Effector CD4-positive, alpha-beta T cell (primary cell): ENCODE measurements at places on chromosomes 6 and 20.

DNA sequence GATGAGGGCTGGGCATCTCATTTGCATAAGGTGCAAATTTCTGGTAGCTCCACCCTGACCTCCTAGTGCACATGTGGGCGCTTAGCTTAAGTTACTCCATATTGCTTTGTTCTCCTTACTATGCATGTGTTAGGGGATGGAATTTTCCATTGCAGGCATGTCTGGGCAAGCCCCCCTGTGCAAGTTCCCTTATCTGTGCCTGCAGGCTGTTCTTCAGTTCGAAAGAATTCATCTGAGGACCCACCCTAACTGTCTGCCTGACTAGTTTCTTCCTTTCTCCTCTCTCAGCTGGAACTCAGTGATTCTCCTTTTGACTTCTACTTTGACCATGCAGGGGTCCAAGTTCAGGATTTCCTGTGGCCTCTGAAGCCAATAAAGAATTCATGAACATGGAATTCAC, 30.2 kb downstream of the CCDC170 start:
- no peak for DNase-seq

GRCh38 chr6:138104618-138105213, 2.5 kb downstream of the PERP start:
- DNase-seq, result no peak

- no peak for DNase-seq
These were observed 705.4 kb downstream of the MAFB start for GRCh38 chr20:39983655-39984054.

DNA sequence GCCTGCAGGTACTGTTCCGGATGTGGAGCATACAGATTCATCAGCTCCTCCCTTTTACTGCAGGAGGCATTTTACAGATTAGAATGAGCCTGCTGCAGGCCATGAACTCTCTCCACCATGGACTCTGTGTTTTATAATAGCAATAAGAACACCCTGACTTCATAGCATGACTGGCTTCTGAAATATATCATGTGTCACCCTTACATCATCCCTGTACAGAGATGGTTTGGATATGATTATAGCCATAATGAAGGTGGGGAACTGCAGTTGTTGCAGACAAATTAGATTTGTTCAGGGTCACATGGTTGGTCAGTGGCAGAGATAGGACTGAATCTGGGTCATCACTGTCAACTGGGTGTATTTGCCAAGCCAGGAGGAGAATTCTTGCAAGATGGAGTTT, 100.7 kb downstream of the FOXO3 start:
- no peak for DNase-seq

DNA sequence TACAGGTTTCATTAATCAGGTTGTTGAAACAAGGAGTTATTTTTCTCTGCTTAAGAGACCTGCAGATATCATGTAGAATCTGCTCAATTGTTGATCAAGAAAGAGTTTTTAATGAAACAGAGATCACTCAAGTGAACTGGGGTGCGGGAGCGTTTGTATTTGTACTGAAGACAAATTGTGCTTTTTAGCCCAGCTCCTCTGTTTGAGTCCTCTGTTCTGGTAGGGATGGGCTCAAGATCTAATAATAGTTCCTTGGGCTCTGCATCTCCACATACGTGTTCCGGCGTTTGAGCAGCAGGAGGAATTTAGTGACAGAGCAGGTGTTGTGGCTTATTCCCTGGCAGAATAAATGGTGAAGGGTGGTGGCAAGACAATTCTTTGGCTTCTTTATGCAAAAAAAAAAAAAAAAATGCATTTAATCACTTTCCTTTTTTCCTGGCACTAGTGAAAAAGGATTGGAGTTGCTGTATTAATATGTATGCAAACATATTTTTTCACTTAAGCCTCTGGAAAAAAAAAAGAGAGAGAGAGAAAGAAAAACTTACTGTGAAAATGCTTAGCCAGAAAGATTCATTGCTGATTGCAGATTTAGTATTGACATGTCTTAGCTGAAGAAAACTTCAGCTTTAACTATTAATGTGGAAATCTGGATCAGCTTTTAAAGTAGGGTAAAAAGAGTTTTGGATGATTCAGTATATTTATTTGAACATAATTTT, 4.0 kb downstream of the CITED2 start:
- no peak for DNase-seq

GRCh38 chr6:71388856-71389527, 100.4 kb downstream of the OGFRL1 start:
- DNase-seq, result no peak

DNA sequence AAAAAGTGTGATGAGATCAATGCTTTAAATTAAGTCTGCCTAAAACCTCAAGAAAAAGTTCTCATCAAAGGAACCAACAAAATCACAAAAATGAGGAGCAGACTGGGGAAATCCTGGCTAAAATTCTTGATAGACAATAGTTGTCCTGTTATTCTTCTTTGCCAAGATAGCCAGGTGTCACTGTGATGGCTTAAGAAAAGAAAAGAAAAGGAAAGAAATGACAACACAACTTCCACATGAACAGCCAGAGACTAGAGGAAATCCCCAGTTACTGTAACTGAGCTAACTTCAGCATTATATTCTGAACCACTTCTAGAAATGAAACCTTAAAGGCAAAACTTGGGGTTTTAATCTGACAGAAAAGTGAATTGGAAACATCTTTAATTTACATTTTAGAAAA, 129.6 kb downstream of the CD24 start:
- DNase-seq, result no peak

- DNase-seq, result no peak
These were observed 25.4 kb downstream of the TMEM244 start for GRCh38 chr6:129835691-129836090.

DNA sequence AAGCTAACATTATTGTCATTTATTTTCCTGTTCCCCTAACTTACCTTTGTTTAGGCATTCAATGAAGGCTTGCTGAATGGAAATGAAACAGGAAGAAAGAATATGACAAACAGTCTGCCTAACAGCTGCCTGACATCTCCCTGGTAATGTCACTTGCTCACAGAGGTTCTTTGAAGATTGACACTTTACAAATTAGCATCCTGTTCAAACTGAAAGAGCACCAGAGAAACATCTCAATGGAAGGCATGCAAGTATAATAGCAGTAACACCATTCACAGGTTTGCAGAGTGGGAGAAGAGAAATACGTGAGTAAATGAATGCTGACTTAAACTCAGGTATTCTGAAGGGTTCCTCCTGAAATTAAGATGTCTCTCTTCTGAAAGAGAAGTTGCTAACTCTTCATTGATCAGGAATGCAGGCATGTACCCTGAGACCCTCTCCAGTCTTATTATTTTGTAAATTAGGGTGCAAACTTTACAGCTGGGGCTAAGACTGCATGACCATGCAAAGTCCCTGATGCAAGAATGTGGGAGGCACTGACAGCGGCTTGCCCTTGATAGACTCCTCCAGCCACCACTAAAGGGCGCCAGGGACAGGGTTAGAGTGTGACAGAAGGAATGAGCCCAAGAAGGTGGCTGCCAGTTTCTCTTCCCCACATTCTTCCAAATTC, 1.3 kb upstream of the SMLR1 start:
- DNase-seq, result no peak

DNA sequence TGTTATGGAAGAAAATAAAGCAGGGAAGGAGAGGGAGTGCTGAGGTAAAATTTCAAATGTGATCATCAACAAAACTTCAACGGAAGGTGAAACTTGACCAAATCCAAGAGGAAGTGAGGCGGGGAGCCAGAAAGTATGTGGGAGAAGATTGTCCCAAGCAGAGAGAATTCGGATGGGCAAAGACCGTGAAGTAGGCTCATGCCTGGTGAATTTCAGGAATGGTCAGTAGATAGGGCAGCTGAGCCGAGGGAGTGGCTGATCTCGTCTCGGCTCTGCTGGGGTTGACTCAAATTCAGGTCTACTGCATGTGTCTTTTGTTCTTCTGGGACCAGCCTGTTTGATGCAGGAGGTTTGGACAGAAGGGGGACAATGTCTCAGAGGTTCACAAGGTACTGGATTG, 7.0 kb upstream of the CSNK2A1 start:
- no peak for DNase-seq

DNA sequence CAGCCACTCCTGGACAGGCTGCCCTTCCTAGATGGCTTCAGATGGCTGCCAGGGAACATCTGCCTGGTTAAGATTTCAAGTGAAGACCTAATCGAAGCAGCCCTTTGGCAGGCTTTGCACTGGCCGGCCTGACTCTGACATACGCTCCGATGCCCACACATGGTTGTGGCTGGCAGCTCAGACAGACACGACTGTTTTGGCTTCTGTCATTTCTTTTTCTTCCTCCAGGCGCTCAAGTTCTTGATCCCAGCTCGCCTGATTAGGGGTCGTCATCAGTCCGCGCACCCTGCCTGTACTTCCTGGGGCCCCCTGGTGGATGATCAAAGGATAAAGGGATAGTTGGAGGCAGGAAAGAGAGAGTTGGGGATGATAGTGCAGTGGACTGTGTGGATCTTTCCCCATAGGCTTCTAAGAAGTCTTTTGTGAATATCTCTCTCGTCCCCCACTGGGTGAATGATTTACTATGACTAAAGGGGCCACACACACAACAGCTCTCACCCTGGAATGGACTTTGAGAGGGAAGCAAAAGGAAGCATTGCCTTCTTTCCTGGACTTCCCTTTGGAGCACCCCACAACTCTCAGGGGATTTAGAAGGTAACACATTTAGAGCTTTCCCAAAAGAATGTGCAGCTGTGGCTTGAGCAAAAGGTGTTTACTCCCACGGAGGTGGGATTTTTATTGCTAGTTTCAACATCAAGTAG, 21.4 kb upstream of the TRAM2 start:
- no peak for DNase-seq

DNA sequence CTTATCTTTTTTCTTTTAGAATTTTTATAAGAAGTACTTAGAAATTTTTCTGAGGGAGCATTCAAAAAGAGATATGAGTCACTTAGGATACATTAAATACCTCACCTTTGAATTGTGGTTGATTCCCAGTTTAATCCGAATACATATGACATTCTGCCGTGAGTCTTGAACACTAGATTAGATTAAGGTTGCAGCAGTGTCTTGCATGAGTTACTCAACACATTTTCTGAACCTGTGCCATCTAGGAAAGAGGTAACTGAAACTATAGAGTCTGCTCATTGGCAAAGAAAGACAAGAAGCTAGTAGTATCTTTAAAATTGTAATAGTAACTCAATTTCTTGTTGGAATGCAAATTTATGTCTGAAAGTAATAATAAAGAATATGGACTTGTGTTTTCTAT, 14.9 kb downstream of the PEX3 start:
- DNase-seq, result no peak

- no peak for DNase-seq
These were observed 173.6 kb downstream of the TFAP2B start for GRCh38 chr6:50992232-50992631.

- DNase-seq, result no peak
These were observed 80.6 kb upstream of the BHLHE23 start for GRCh38 chr20:63087236-63087871.

- DNase-seq, result no peak
These were observed 23.6 kb downstream of the CDC5L start for GRCh38 chr6:44411141-44411540.

- no peak for DNase-seq
These were observed 74.1 kb downstream of the TFAP2C start for GRCh38 chr20:56702931-56703840.

DNA sequence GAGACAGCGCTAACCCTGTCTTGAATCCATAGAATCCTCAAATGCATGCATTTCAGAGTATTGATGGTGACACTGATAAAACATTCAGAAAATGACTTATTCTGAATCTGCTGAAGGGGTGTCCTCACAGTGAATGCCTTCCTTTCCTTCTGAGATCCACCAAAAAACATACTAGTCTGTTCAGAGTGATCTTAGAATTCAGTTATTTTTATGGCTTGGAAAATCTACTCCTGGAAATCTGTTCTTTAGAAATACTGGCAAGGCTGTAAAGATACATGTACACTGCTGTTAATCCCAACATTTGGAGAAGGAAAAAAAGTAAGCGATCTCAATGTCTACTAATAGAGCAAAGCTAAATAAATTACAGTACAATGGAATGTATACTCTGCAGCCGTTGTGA, 672.6 kb upstream of the AGPAT4 start:
- no peak for DNase-seq

DNA sequence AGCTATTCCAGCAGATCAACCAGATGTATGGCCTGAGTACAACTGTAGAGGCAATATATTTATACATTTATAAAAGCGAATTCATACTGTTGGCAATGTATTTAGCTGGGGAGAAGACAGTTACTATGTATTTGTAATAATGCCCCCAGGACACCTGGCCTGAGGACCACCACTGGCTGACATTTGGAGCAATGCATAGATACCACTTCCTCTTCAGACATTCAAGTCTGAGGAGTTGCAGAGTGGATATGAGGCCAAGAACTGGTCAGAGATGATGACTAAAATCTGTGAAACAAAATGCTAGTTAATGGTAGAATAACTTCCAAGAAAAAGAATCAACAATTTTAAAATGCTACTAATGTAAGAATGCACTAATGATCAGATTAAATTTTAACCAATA, 462.3 kb downstream of the CDC5L start:
- DNase-seq, result no peak

DNA sequence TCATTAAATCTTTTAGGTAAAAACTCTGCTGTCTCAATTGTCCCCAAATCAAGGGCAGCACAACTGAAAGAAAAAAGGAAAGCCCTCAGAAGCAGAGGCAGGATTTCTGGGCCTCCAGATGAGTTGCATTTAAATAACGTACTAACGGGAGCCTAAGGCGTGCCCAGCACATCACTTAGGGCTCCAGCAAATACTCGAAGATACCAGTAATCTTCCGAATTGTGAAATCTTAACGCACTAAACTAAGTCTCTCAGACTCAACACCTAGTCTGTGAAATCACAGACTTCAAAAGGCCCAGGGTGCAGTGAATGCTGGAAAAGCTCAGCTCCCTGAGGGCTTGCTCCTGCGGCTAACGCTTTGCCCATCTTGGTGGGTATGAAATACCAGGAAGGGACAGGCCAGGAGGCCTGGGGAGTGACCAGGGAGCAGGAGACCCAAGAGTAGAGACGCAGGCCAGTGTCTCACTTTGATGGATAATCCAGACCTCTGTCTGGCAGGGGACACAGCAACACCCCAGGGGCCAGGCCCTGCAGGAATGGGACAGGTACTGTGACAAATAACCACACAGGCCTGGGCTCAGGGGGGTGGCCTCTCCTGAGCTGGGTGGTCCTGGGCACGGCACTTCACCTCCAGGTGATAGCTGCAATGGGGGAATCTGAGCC, 36.4 kb downstream of the RRBP1 start:
- DNase-seq, result no peak

DNA sequence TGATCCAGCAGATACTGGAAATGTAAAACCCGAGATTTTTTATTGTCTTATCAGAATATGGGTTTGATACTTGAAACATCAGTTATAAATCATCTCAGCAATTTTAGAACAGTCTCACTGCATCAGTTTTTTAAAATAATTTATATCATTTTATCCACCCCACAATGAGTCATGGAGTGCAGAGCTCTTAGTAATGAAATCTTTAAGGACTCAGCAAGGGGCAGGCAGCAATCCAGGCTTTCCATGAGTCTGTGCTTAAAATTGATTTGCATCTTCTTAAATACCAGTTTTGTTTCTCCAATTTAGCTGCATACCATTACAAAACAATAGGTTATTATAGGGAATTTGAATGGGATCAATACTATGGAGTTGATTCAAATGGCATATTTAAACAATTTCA, 832.3 kb downstream of the C6orf118 start:
- DNase-seq, result no peak

GRCh38 chr6:131169613-131170012, 34.3 kb downstream of the AKAP7 start:
- no peak for DNase-seq

- no peak for DNase-seq
These were observed 24.4 kb downstream of the SPDEF start for GRCh38 chr6:34531580-34532201.
